NCI-H1694 treated with DMSO at 0.1 percent for 48 hours (cell line): ENCODE measurements at places on chromosomes 6 and 20.
A peak's percentile ranks its signal among the peaks of the same experiment; 100 is the strongest.

DNA sequence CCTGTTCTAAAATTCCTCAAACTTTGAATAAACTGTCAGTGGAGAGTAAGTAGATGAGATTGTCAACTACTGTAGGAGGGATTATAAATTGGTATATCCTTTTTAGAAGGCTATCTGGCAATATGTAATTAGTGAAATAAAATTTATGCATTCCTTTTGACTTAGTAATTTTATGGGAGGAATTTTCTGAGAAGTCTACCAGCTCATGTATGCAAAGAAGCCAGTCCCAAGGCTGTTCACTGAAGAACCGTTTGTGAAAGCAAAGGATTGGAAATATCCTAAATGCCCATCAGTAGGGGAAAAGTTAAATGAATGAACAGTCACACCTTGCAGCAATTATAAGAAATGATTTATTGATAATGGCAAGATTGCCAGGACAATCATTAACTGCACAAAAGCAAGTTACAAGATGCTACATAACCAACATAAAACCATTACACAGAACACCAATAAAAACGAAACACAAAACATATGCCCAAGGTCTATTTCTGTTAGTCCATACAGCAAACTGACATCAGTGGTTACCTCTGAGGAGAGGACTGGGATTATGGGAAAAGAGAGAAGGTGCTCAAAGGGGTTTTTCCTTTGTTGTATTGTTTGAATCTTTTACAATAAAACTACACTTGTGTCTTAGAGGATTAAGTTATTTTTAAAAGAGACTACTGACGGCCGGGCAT lies 4.6 kb upstream of the DSTN start:
- DNase-seq, result no peak

- no peak for DNase-seq
These were observed 843.5 kb downstream of the PHF3 start for GRCh38 chr6:64479134-64479533.

GRCh38 chr6:73302339-73302738 lies 39.3 kb upstream of the KHDC1 start:
- no peak for DNase-seq

- peak; percentile 55 for DNase-seq
These were observed 93.8 kb upstream of the LY86 start for GRCh38 chr6:6494677-6495076.

DNA sequence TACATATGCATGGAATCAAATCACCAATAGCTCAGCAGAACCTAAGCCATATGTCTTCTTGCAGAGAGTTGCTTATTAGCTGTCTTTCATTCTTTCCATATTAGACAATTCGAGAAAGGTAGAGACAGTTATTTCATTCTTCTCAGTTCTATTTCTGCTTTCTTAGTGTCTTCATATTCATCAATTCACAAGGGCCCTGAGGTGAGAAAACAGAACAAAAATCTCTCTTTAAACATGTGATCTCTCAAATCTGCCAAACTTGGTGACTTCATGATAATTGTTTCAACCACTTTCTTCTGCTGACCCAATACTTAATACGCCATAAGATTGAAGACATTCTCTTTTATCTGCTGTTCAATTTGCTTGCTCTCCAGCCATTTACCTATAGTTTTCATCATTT lies 229.7 kb upstream of the MARCKS start:
- DNase-seq, result no peak

- peak; percentile 13 for DNase-seq
These were observed 60.4 kb downstream of the SRC start for GRCh38 chr20:37406010-37406998.

- no peak for DNase-seq
These were observed 328 bp downstream of the RRBP1 start for GRCh38 chr20:17681726-17682102.

DNA sequence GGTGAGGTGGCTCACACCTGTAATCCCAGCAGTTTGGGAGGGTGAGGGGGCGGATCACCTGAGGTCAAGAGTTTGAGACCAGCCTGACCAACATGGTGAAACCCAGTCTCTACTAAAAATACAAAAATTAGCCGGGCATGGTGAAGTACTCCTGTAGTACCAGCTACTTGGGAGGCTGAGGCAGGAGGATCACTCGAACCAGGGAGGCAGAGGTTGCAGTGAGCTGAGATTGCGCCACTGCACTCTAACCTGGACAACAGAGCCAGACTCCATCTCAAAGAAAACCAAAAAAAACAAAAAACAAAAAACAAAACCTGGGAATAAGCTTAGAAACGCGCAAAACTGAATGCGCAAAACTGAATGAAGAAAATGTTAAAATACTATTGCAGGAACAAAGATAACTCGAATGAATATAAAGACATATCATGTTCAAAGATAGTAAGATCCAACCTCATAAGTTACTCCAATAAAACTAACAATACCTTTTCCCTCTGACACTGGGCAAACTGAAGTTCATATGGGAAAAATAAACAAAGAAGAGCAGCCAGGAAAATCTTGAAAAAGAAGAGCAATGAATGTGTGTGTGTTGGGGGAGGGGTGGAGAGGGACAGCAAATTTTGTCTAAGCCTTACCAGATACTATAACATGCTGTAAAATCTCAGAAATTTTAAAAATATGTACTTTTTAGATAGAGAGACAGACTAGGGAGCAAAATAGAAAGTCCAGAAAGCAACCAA lies 101.0 kb upstream of the BEND3 start:
- DNase-seq, result no peak

DNA sequence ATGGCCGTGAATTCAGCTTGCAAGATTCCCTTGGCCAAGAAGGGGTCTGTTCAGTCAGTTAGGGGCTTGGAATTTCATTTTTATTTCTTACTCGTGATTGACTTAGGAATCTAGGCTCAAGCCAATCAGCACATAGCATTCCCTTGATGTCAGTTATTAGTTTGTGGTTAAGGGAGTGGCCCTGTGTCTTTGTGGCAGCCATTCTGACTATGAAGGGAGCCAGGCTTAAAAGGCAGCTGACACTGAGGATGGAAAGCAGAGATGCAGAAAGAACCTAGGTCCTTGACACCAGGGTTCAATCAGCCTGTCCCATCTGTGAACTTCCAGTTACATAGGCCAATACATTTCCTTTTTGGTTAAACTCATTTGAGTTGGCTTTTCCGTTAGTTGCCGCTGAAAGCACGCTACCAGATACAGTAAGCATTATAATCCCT lies 48.1 kb downstream of the MCUR1 start:
- DNase-seq, result no peak

GRCh38 chr6:45991189-45991588 lies 24.5 kb downstream of the CLIC5 start:
- no peak for DNase-seq

- no peak for DNase-seq
These were observed 7.5 kb downstream of the DEF6 start for GRCh38 chr6:35305117-35305516.

GRCh38 chr6:106637717-106638341 lies 8.5 kb downstream of the QRSL1 start:
- DNase-seq, result no peak

GRCh38 chr6:13226071-13226470 lies 102.3 kb downstream of the TBC1D7 start:
- no peak for DNase-seq

- DNase-seq, result no peak
These were observed 17.6 kb upstream of the RPS6KA2 start for GRCh38 chr6:166644681-166645080.

- DNase-seq, result no peak
These were observed 35.7 kb downstream of the RAB44 start for GRCh38 chr6:36733300-36733699.

GRCh38 chr20:50099565-50099991 lies 13.4 kb downstream of the UBE2V1 start:
- no peak for DNase-seq

GRCh38 chr6:149050160-149050559 lies 267.4 kb upstream of the TAB2 start:
- DNase-seq, result no peak

DNA sequence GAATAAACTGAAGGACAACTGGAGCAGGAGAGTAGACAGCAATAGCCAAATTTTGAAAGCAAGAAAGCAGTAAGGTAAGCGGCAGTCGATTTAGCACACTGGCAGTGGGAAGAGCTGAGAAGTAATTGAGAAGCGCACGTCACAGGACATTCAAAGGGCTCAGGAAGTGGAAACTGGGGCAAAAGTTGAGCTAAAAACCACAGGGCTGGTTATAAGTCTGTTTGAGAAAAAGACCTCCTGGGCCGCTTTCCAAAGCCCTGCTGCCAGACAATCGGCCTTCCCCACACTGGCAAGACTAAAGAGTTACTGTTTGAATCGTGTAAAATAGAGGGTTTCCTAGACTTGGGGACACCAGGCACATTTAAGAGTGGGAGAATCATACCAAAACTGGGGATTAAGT lies 161.4 kb downstream of the DNAH8 start:
- DNase-seq, result no peak
